ENCODE measurements at places on chromosomes 6 and 20. TPM values are rescaled to one million over a fixed set of nuclear protein-coding genes. Genes with fewer than 3 reads are reported as not detected.

DNA sequence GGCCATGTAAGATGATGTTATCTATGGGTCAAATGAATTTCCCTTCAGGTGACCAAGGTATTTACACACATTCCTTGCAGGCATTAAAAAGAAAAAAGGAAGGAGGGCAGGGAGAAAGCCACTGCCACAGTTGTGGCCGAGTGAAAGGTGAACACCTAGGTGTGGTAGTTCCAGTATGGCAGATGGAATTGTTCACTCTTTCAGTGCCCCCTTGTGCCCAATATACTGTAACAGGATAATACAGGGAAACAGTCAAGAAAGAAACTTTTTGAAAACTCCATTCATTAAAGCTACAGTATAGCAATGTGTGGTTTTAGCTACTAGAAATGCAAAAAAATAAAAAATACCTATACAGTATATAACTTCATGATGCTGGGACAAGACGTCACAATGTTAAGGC lies 52.1 kb downstream of the BMP2 start:
- no peaks in the 10 kb centered on the region for H3K4me1 ChIP-seq
- no peak overlapping the region for H3K27ac ChIP-seq
- H3K27me3 ChIP-seq = no peaks in the 10 kb centered on the region
- no peaks in the 10 kb centered on the region for H3K36me3 ChIP-seq
- DNase-seq = no peak

The GSTA2 gene
- total RNA-seq = not detected

GRCh38 chr6:157614026-157614568 lies 208.9 kb upstream of the SNX9 start:
- H3K4me1 ChIP-seq = no peaks in the 10 kb centered on the region
- no peak overlapping the region for H3K27ac ChIP-seq
- no peaks in the 10 kb centered on the region for H3K36me3 ChIP-seq
- H3K4me3 ChIP-seq = no peak overlapping the region
- DNase-seq = no peak

The EDN3 gene
- total RNA-seq = not detected

All from GM12878 (cell line).